Transverse colon (tissue), 4 donors: ENCODE measurements at places on chromosomes 7 and 10.

DNA sequence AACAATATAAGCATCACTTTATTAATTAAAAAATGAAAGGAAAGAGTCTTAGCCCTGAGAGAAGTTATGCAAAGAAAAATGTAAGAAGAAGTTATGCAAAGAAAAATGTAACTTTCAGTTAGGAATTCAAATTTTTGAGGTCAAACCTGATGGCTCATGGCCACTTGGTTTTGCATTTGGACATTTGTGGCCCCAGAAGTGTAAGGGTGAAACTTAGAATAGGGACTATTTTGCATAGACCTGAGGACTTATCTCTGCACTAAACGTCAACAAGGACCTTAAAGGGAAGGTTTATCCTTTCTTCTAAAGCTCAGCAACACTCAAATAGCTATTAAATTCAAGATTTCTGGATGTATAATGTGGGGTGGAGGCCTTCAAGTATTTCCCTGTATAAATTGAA, 724.5 kb upstream of the POT1 start:
- DNase-seq = no peak

DNA sequence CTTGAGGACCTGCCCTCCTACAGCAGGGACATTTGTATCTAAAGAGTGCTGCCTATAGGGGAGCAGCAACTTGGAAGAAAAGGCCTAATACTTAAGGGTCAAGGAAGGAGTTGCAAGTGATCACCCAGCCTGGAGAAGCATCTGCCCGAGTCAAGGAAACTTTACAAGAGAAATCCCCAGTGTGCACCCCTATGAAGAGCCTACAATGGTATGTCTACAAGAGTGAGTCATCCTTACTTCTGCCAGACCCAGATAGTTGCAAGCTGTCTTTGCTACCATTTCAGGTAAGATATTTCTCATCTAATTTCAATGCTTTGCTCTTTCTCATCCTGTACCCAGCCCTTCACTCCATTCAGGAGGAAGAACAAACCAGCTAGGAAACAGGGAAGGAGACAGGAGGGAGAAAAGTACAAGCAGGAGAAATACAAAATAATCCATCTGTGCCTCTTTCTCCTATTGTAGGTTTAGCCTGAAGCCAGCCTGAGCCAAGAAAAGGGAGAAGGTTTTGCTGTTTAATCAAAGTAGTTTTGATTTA, 34.4 kb upstream of the AGR3 start:
- no peak for DNase-seq

DNA sequence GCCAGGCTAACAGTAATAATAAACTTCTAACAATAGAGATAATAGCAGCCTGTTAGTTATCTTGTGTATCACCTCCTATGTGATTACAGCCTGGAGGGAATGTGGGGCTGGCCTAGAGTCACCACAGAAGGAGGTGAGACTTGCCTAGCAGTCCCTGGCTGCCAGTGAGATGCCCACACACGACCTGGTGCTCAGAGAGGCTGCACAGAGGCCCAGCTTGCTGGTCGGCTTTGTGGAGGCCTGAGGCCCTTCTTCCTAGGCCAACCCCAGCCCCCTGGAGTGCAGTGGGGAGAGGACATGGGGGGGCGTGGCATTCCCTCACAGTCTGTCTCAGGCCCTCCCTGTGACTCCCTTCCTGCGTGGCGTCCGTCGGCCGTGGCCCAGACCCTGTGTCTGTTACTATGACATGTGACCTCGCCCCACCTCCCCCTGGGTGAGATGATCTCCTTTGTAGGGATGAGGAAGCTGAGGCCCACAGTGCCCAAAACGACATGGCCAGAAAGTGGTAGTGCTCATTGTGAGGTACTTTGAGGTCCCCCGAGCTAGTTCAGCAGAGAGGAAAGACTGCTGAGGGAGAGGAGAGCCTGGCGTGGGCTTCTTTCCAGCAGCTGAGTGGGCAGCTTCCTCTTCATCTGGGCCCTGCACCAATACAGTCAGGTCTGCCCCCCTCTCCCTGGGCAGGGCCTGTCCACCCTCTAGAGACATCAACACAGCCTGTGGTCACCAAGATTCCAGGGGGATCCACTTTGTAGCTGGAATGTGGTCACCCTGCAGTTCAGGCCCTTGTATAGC, 29.7 kb downstream of the UNC5B start:
- DNase-seq = no peak

DNA sequence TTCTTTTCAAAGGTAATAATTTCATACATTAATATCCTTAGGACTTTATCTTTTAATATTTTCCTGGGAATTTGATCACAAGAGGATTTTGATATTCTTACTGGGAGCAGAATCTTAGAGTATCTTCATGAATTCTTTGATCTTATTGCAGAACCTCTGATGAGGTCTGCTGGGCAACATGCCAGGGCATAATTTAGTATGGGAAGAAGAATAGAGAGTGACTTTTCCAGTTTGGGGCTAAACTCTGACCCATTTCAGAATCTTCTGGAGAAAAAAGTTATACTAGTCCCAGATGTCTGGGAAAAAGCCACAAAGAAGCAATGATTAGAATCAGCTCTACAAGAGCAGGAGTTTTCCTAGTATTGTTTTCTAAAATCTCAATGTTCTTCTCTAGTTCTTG, 28.0 kb upstream of the RSU1 start:
- DNase-seq = no peak

DNA sequence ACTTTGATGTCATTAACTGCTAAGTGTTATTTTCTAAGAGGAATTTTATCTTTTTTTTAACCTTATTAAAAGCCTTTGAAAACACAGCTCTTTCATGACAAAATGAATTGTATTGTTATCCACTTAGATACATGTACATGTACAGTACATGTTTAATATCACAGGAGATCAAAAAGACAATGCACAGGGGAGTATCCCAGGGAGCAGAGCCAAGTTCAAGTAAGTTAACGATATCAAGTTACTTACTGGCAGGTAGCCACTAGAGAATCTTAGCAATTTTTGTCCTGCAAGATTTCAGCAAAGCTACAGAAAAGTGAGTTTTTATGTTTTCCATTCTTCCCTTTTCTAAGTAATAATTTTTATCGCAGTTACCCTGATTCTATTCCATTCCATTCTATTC, 33.9 kb upstream of the ARL4A start:
- no peak for DNase-seq
